ENCODE measurements at places on chromosomes 5 and 9. TPM values are rescaled to one million over a fixed set of nuclear protein-coding genes. Genes with fewer than 3 reads are reported as not detected.

Gene FEM1C
- total RNA-seq: 19.0 TPM

Gene ITGA2
- total RNA-seq: 113 TPM

Gene PCDHB11
- total RNA-seq: 0.44 TPM

Gene BARHL1
- total RNA-seq: not detected

Gene ARL14EPL
- not detected for total RNA-seq

Gene TICAM2
- total RNA-seq: 3.3 TPM

Gene RABL6
- 57.2 TPM for total RNA-seq

Gene NEURL1B
- 3.4 TPM for total RNA-seq

Gene MUSK
- 0.56 TPM for total RNA-seq

Gene RNF180
- 6.1 TPM for total RNA-seq

Gene TJP2
- total RNA-seq: 145 TPM

Gene SPACA9
- total RNA-seq: 3.7 TPM

Gene CDX1
- total RNA-seq: 0.12 TPM

Gene PCDHGA6
- total RNA-seq: 5.3 TPM

Gene SLIT3
- 42.5 TPM for total RNA-seq

Gene EQTN
- not detected for total RNA-seq

Gene CKMT2
- 2.8 TPM for total RNA-seq

Gene BHMT
- total RNA-seq: not detected

Gene TMEM252
- not detected for total RNA-seq

Gene OLFML2A
- total RNA-seq: 0.13 TPM

Gene TRIM32
- 14.1 TPM for total RNA-seq
